ENCODE measurements at places on chromosomes 11 and 22. TPM values are rescaled to one million over a fixed set of nuclear protein-coding genes. Genes with fewer than 3 reads are reported as not detected.

Gene NCF4
- total RNA-seq, result 0.17 TPM

Gene ARRB1
- 280 TPM for total RNA-seq

DNA sequence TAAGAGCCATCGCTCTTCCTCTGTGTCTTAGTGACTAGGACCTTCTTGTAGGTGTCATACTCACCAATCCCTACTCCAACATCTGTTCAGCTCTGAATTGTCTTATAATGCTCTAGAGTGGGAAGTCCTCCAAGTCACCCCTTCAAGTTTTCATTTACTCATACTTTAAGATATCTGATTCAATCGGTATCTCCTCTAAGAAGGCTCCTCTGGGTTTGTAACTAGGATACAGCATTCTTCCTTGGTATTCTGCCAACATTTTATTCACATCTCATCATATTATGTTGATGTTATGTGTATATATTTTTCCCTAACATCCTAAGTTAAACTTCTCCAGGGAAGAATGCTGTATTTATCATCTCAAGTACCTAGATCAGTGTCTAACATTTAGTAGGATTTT, 662.1 kb downstream of the NTM start:
- DNase-seq, result no peak

Gene LMNTD2
- total RNA-seq, result 1.3 TPM

DNA sequence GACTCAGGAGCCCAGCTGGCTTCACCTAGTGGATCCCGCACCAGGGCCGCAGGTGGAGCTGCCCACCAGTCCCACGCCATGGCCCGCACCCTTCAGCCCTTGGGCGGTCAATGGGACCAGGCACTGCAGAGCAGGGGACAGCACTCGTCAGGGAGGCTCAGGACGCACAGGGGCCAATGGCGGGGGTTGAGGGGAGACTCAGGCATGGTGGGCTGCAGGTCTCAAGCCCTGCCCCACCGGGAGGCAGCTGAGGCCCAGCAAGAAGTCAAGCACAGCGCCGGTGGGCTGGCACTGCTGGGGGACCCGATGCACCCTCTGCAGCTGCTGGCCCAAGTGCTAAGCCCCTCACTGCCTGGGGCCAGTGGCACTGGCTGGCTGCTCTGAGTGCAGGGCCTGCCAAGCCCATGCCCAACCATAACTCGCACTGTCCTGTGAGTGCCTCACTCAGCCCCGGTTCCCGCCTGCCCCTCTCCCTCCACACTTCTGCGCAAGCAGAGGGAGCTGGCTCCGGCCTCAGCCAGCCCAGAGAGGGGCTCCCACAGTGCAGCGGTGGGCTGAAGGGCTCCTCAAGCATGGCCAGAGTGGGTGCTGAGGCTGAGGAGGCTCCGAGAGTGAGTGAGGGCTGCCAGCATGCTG, 111.7 kb upstream of the PGR start:
- no peak for DNase-seq

Gene TRIM66
- total RNA-seq, result 5.6 TPM

Gene TSSK2
- total RNA-seq, result not detected

Gene KRTAP5-1
- total RNA-seq, result not detected

GRCh38 chr11:113248702-113249490, 65.5 kb upstream of the TTC12 start:
- DNase-seq, result no peak
